ENCODE measurements at places on chromosomes 2 and 18. TPM values are rescaled to one million over a fixed set of nuclear protein-coding genes. Genes with fewer than 3 reads are reported as not detected.

The CCL20 gene
- total RNA-seq: 223 TPM

- DNase-seq: no peak
Measured at GRCh38 chr2:9950521-9951271, 797 bp upstream of the GRHL1 start.

- no peak for DNase-seq
Measured at GRCh38 chr18:7002107-7002506, 115.5 kb downstream of the LAMA1 start.

DNA sequence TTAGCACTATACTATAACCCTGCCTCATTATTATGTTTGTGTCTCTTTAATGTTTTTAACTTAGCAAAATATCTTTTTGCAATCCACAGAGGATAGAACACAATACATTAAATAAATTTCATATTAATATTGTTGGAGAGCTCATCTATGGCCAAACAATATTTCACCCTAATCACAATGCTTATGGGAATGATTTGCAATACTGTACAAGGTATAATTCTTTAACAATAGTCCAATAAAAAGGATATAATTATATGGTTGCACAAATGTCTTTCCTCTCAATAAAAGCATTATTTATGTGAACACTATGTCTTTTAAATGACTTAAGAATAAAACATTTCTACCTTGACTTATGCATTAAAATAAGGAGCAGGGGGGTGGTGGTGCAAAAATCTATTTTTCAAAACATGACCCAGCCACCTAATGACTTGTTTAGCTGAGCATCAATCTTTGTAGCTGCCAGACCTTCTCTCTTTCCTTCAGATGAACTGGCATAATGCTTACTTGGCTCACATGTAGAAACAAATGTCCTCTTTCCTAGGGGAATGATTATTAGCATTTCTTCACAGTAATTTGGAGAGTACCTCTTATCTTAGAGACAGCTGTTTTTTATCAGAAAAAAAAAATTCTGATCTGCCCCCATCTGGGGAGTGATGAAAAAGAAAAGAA is 1933.6 kb upstream of the LRRTM1 start:
- no peak for DNase-seq
